Activated CD4-positive, CD25-positive, alpha-beta regulatory T cell treated with anti-CD3 and anti-CD28 coated beads, Interleukin-2, amount 50 U/mL, for 24 hours (primary cell): ENCODE measurements at places on chromosomes 3 and 15.

GRCh38 chr3:114332342-114333179 lies 38.7 kb downstream of the TIGIT start:
- peak; percentile 47 for ATAC-seq

GRCh38 chr3:154356009-154356408 lies 31.7 kb upstream of the DHX36 start:
- ATAC-seq = no peak

- no peak for ATAC-seq
Observed at GRCh38 chr3:134608771-134609435, 41.9 kb downstream of the KY start.

GRCh38 chr3:15390460-15390859 lies 36.9 kb downstream of the METTL6 start:
- ATAC-seq = no peak

- ATAC-seq = no peak
Observed at GRCh38 chr3:187914231-187914630, 169.0 kb upstream of the BCL6 start.

- no peak for ATAC-seq
Observed at GRCh38 chr3:139377378-139377777, 12.1 kb downstream of the COPB2 start.

- no peak for ATAC-seq
Observed at GRCh38 chr3:27228805-27229204, 140.4 kb downstream of the NEK10 start.

- ATAC-seq = no peak
Observed at GRCh38 chr15:93138681-93139250, 49.8 kb upstream of the RGMA start.

DNA sequence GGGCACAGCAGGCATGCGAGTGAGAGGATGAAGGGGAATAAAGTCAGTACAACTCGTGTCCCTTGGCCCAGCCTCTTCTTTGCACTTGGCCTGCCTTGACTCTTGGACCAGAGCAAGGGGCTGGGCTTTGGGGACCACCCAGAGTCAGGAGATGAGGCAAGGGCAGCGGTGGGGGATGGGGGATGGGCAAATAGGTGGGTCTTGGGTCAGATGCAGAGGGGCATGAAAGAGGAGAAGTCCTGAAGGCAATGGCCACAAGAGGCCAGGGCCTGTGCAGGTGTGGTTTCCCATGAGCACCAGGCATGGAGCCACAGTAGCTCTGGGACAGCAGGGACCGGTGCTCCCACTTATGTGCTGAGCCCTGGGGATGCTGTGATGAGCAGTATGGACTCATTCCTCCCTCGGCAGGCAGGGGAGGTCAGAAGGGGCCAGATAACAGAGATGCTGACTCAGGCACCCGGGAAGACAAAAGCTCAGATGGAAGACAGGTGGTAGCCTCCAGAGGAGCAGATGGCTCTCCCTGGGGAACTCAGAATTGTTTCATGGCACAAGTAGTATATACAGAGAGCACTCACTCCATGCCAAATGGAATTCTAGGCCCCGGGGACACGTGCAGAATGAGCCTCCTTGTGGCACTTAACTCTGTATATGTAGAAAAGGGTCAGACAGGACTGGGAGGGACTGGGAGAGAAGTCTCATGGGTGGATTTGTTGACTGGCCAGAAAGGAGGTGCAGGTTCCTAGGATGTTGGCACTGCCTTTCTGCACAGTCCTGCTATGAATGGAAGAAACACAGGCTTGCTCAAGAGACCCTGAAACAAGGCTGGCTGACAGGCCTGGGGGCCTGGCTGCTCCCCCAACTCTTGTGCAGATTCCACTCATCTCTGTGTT lies 14.3 kb downstream of the ZBTB47 start:
- no peak for ATAC-seq

DNA sequence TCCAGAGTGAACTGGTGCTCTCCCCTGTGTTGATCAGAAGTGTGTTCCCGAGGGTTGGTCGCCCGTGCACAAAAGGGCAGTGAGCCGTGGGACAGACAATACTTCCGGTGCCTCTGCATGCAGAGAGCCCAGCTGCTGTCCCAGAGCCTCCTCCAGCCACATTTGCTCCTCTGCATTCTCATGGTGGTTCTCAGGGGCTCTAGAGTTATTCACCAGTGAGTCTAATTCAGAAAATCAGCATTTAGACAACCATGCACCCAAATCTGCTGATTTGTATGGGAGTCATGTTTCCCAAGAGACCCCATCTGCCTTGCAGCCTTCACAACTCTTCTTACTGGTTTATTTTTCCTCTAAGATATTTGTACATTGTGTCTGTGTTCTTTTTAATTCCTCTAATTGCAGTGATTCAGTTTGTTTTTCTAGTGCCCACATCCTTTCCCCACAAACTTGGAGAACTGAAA lies 107.0 kb upstream of the SPRED1 start:
- no peak for ATAC-seq

GRCh38 chr3:112736805-112737566 lies 96.0 kb upstream of the CCDC80 start:
- no peak for ATAC-seq

GRCh38 chr3:181105646-181106045 lies 116.1 kb upstream of the DNAJC19 start:
- no peak for ATAC-seq

DNA sequence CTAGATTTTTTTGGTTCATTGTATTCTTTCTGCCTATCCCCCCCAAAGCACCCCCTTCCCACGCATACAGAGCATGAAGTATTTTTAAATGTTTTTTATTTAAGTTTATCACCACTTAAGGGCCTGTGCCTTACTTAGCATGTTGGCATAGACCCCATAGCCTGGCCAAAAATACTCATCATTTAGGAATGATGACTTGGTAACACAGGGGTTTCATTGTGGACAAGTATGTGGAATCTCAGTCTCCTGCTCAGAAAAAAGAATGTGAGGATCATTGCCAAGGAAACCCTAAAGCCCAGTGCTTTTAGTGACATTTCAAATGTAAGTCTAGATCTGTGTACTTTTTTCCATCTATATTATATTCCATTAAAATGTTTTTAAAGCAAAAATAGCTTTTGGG lies 146.3 kb downstream of the ALCAM start:
- no peak for ATAC-seq

GRCh38 chr15:50358845-50359244 lies 3.8 kb upstream of the GABPB1 start:
- peak; percentile 16 for ATAC-seq

DNA sequence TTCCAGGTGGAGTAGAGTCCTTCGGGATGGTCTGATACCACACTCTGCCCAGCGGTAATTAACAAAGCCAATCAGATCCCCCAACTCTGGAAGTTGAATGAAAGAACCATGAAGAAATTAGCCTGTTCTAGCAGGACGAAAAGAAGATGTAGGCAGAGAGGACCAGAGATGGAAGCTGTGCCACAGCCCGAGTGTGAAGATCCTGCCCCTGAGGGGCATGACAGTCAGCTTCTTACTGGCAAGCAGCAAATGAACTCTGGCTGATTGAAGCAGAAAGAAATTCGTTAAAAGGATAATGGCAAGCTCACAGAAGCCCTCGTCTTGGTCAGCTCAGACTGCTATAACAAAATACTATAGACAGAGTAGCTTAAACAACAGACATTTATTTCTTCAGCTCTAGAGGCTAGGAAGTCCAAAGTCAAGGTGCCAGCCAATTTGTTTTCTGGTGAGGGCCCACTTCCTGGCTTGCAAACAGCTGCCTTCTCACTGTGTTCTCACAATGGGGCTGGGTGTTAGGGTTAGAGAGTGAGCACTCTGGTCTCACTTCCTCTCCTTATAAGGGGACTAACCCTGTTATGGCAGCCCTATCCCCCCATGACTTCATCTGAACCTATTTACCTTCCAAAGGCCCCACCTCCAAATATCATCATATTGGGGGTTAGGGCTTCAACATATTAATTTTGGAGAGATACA lies 307.1 kb downstream of the VPS13C start:
- ATAC-seq = no peak

DNA sequence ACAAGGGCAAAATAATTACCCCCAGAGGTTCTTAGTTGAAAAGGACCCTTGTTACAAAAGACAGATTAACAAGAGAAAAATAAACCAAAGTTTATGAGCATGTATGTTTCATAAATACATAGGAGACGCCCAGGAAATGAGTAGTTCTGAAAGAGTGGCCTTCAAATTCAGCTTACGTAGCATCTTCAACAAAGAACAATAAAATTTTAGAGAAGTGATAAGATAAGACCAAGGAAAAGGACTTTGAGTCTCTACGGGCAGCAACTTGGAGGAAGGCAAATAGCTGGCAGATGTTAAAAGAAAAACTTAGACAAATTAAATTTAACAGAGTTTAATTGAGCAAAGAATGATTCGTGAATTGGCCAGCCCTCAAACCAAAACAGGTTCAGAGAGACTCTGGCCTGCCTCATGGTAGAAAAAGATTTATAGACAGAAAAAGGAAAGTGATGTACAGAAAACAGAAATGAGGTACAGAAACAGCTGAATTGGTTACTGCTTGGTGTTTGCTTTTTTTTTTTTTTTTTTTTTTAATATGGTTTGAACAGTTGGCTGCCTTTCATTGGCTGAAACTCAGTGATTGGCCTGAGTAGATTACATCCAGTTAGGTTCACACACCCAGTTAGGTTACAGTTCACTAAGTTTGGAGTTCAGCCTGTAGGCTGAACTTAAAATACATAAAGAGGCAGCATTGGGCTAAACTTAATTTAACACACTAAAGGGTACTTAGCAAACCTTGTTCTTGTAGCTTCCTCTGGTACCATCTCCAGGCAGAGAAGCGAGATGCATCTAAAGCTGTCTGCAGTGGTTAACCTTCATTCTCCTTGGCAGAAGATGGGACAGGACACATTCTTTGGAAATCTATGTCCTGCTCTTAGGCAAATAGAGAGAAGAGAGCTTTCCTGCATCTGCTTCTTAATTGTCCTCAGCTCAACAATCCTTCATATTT lies 23.2 kb downstream of the C2CD4B start:
- ATAC-seq = no peak

GRCh38 chr3:189222927-189223636 lies 51.3 kb downstream of the TPRG1 start:
- no peak for ATAC-seq

DNA sequence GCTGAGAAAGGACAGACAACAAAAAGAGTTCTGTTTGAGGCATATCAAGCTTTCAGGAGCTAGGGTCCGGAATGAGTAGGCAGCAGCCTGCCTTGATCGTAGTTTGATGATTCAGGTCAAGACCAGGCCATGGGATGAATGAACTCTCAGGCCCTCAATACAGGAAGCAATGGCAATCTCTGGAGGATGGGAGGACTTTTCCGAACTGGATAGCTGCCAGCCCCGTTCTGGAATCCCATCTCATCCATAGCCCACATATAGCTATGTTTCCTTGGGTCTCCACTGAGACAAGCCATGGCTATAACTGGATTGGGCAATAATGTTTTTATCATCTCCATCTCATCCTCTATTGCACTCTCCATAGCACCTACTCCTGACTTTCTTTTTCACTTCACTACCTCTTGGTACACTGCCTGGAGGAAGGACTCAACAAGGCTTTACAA lies 12.8 kb downstream of the AHSG start:
- no peak for ATAC-seq

GRCh38 chr3:5255404-5256344 lies 68.2 kb downstream of the EDEM1 start:
- ATAC-seq = no peak

DNA sequence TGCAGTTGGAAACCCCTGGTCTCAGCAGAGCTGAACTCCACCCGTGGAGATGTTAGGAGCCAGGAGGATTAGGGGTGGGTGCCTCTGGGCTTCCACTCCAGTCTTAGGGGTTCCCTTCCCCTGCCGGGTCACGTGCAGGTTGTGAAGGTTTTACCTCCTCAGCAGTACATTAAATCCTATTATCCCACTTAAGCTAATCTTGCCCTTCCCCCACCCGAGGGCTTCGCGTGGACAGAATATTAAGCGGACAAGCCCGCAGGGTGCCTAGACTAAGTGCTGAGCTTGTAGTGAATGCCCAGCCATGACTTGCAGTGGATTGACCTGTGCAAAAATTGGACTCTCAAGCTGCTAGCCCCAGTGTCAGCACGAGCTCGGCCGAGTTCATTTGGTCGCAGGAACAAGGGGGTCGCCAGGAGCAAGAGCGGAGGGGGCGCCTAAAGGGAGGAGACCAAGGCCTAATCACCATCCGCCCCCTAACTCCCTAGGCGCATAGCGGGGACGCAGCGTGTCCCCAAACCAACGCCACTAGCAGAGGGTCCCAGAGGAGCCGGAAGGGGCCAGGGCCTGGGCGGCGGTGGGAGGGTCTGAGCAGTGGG lies 498 bp upstream of the SEMA4B start:
- ATAC-seq = no peak

GRCh38 chr3:41580274-41580959 lies 381.1 kb downstream of the CTNNB1 start:
- no peak for ATAC-seq

GRCh38 chr3:143123353-143123984 lies 3.9 kb downstream of the CHST2 start:
- no peak for ATAC-seq

DNA sequence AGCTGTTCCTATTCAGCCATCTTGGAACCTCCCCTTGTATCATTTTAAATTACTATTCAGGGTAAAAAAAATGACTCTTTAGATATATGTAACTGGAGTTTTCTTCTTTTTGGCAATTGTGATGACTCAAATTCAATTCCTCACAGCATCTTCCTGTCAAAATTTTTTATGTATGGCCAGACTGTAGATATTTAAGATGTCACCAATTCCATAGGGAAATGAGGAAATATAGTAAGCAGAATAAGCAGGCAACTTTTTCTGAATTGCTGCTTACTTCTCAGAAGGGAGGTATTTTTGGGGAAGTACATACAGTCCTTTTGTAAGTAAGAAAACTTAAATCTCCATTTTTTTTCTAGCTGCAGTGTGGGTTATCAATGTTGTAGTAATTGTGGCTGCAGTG lies 28.8 kb downstream of the EAF2 start:
- ATAC-seq = no peak

- no peak for ATAC-seq
Observed at GRCh38 chr15:55827204-55827603, 84.3 kb upstream of the PRTG start.

- ATAC-seq = peak; percentile 44
Observed at GRCh38 chr3:196712514-196713413, 587 bp downstream of the PIGX start.

DNA sequence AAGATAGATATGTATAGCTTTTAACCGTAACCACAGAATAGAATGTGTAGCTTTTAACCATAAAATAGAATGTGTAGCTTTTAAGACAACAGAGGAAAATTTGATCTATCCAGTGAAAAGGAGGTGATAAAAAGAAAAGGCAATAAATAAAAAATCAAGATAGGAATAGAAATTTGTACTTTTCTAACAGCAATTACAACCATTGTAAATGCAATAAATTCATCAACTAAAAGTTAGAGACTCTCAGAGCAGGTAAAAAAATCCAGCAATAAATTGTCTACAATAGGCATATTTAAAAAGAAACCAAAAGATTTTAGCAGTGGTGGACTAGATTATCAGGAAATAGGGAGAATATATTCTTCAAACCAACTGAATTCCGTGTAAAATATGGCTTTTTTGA lies 63.8 kb upstream of the ABHD2 start:
- ATAC-seq = no peak

DNA sequence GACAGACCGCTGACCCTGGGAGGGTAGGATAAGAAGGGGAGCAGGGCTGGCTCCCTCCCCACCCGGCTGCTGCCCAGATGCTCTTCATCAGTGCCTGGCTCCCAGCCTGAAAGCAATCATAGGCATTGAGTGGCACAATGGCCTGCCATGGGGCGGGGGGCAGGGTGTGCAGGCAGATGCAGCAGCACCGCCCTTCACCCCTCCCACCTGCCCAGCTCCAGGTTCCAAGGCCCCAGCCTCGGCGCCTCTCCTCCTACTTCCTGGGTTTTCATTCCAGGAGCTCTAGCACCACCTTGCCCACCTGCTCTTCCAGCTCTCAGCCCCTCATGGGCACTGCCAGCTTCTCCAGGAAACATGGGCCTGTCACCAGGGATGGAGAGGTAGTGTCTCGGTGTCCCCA lies 101.7 kb downstream of the MEGF11 start:
- ATAC-seq = no peak

- peak; percentile 48 for ATAC-seq
Observed at GRCh38 chr3:46269556-46269955, 27.3 kb downstream of the CCR3 start.
